Mammary epithelial cell (primary cell): ENCODE measurements at places on chromosomes 13 and 19.

- DNase-seq, result no peak
These were observed 1.3 kb upstream of the BSG start for GRCh38 chr19:570937-571565.

GRCh38 chr13:42068886-42069285 lies 20.4 kb downstream of the DGKH start:
- no peak for DNase-seq

DNA sequence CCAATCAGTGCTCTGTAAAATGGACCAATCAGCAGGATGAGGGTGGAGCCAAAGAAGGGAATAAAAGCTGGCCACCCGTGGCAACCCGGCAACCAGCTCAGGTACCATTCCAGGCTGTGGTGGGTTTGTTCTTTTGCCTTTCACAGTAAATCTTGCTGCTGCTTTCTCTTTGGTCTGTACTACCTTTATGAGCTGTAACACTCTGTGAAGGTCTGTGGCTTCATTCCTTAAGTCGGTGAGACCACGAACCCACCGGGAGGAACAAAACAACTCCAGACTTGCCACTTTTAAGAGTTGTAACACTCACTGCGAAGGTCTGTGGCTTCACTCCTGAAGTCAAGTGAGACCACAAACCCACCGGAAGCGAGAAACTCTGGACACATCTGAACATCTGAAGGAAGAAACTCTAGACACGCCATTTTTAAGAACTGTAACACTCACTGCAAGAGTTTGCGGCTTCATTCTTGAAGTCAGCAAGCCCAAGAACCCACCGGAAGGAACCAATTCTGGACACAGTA lies 16.5 kb upstream of the SPACA6 start:
- no peak for DNase-seq

- DNase-seq, result no peak
These were observed 40.5 kb upstream of the XPO4 start for GRCh38 chr13:20942938-20943559.

DNA sequence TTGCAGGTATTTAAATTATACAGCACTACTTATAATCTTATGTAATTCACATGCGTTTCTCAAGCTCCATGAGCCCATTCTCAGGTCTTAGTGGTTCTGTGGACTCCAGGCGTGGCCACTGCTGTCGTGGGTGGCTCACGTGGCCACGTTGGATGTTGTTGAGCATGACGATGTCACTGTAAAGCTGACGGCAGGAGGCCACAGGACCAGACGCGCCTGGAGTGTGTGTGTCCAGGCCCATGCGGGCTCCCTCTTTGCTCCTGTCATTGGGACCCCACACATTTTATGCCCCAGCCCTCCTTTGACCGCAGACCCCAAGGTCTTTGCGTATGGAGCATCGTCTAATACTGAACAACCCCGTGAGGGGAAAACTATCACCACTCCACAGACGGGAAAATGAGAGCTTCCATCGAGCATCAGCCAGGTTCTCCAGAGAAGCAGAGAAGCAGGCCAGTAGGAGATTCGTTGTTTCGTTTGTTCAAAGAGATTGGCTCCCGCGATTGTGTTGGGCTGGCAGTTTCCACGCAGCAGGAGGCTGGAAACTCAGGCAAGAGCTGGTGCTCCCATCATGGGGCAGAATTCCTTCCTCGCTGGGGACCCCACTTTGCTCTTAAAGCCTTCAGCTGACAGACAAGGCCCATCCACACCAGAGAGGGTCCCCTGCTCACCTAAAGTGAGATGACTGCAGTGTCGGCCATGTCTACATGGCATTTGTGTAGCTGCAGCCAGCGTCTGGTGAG lies 129.3 kb upstream of the SPACA7 start:
- no peak for DNase-seq

- no peak for DNase-seq
These were observed 1034.8 kb downstream of the PCDH17 start for GRCh38 chr13:58666331-58666730.

GRCh38 chr19:39982883-39983282 lies 11.9 kb downstream of the PSMC4 start:
- DNase-seq, result no peak

DNA sequence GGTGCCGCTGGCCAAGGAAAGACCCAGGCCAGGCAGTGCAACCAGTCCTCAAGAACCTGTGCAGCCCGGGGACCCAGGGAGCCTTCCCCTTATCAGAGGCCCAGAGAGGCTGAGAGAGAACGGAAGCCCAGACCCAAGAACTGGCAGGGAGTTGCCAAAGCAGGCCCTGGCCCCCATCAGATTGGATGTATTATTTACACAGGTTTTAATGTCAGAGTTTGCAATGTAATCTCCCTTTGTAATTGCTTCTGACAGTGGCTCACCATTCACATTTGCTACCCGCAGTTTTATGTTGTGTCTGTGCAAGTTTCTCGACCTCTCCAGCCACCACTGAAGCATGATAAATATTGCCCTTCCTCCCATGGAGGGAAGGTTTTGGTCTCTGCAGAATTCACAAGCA lies 660.9 kb downstream of the LIG4 start:
- no peak for DNase-seq
